ENCODE measurements at places on chromosomes 1 and 21.

GRCh38 chr1:110234691-110235090, 24.6 kb downstream of the KCNC4 start:
- no peak for DNase-seq

DNA sequence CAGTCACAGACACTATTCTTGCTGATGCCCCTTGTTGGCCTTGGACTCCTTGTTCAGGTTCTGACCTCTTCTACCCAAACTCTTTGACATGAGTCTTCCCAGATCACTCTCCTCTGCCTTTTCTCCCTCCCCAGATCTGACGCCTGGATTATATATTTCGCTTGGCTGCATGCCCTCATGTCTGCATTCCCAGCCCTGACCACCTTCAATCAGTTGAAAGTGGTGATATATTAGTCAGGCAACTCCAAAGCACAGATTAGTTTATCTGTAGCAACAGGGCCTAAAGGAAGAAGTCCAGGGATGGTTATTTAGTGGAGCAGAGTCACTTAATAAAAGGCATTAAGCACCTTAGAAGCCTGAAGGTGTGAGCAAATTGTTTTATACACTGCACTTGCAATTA, 110.0 kb upstream of the GUCA2B start:
- DNase-seq: no peak

DNA sequence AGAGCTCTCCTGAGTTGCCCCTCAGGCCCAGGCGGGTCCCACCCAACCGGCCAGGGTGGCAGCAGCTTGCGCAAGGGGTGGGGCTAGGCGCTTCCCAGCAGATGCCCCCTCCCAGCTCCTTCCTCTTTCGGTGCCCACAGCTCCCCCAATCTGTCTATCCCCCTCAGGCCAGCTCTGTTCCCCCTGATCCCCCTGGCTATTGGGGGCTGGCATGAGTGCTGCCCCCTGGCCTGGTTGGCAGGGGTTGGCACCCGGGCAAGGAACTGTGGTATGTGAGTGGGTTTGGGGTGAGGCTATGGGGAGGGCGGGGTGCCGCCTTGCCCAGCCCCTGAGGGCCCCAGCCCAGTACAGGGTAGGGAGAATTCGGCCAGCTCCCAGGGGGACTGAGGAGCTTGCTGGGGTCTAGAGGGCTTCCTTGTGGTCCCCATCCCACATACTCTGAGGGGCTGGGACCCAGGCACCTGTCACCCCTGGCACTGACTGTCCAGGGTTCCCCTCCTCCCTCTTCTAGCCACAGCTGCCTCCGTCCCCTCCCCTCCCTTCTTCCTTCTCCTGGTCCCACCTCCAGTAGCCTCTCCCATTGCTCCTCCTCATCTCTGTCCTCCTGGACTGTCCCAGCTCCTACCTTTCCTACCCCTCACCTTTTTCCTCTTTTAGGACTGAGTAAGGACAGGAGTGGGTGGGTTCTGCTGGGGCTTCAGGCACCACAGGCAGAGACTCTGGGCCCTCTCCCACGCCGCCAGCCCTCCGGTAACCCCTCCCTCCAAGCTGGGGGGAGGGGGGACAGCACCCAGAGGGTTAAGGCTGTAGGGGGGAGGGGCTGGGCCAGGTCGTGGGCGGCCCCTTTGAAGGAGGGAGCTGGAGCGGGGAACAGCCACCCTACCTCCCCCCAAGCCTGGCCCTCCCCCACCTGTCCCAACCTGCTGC, 5.7 kb downstream of the ZBTB7B start:
- DNase-seq: no peak

GRCh38 chr1:167043752-167044488, 46.3 kb downstream of the GPA33 start:
- DNase-seq: peak; percentile 67

- peak; percentile 12 for DNase-seq
Observed at GRCh38 chr21:15659753-15660422, 69.9 kb upstream of the USP25 start.

DNA sequence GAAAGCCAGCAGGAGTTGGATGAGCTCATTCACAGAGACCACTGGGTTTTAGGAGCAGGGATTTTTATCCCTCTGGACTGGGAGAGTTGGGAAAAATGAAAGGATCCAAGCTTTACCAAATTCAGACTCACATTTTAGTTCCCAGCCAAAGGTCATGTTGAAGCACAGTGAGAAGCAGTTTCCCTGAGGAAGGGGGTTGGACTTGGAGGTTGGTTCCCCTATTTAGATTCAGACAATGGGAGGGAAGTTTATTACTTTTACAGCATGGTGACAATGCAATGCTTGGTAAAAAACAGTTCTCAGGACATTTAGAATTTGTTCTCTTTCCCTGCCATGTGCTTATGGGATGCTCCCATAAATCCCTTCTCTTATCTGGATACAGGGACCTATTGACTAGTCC, 57.3 kb upstream of the ZNF648 start:
- DNase-seq: no peak

DNA sequence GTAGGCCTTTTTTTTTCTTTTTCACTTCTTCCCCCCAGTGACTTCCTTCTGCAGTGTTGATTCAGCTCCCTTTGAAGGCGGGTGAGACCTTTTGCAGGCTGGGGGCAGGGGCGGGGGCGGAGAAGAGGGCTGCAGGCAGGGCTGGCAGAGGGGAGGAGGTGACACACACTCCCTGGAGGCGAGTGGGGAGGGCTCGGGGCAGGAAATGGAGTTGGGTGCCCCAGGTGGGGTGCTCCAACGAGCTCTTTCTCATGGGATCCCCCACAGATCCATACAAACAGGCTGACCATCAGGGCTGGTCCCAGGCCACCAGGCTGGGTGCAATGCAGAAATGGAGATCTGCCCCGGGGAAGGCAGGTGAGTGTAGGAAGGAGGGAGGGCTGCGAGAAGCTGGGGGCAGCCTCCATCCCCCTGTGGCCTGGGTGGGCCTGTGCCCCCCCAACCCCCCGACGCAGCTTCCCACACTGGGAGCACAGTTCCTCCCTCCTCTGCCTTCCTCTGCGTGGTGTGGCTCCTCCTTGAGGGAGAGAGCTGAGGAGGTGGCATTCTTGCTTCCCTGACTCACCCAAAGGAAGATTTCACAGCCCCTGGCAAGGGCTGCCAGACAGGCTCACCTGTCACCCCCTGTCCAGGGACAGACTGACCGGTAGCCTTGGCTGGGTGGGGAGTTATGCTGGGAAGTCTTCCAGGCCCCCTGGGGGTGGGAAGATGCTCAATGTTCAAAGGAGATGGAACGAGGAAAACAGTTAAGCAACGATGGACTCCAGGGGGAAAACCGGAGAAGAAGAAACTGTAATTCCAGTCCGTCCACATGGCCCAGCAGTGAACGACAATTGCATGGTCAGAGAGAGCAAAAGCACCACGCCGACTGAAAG, 7.1 kb upstream of the ITGB2 start:
- DNase-seq: peak; percentile 59

- DNase-seq: no peak
Observed at GRCh38 chr1:181759481-181759880, 276.2 kb downstream of the CACNA1E start.

- no peak for DNase-seq
Observed at GRCh38 chr1:225441314-225442122, 13.7 kb upstream of the LBR start.

- DNase-seq: no peak
Observed at GRCh38 chr1:180033390-180033789, 78.8 kb downstream of the CEP350 start.

GRCh38 chr1:17603091-17603841, 63.8 kb downstream of the ARHGEF10L start:
- DNase-seq: no peak

DNA sequence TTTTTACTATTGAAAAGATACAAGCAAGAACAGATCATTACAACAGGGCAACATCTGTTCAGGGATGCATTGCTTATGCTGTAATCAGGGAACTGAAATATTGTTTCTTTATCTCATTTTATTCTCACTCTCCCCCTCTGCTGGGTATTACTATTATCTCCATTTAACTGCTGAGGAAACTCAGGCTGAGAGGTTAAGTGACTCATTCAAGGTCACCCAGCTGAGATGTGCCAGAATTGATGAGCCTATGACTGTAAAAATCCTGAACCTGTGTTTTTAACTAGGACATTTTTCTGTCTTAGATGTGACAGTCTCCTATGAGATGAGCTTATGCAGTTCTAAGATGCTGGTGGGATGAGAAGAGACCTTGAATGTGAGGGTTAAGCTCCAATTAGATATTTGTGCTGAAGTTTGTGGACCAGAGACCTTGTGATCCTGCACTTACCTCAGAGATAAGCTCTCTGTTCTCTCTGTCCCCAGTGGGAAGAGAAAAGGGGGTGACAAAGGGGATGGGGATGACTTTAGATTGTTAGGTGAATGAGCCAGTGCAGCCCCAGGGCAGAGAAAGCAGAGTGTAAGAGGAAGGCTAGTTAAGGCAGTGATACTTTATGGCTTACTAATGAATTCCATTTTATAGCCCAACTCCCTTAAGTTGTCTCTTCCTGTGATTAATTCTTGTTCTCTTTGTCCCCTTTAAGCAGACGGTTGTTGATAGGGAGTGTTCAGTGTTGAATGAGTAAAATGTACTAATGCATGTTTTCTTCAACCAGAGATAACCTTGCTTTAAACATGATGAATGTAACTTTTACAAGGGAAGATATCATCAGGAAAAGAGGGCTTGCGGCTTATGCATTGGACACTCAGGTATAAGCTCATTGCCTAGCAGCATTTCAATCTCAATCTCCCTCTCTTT, 111.4 kb downstream of the HLX start:
- no peak for DNase-seq

- DNase-seq: no peak
Observed at GRCh38 chr1:156914440-156914856, 6.0 kb upstream of the LRRC71 start.

- peak; percentile 24 for DNase-seq
Observed at GRCh38 chr1:47797575-47797974, 199.6 kb downstream of the TRABD2B start.
